Chondrocyte (in vitro differentiated cells): ENCODE measurements at places on chromosomes 2 and 18. TPM values are rescaled to one million over a fixed set of nuclear protein-coding genes. Genes with fewer than 3 reads are reported as not detected.

The PLGLB2 gene
- total RNA-seq, result 3.7 to 6.5 TPM (median 4.8 TPM) in 3 replicates

The AGPS gene
- total RNA-seq, result 40.2 to 49.3 TPM (median 41.5 TPM) in 3 replicates

The PROKR1 gene
- not detected in 3 replicates for total RNA-seq

The MPPE1 gene
- 37.7 to 40.4 TPM (median 38.2 TPM) in 3 replicates for total RNA-seq

The THUMPD2 gene
- 7.7 to 13.1 TPM (median 8.2 TPM) in 3 replicates for total RNA-seq

The TCF7L1 gene
- total RNA-seq, result 18.9 to 35.0 TPM (median 34.1 TPM) in 3 replicates

The KCNG2 gene
- total RNA-seq, result not detected in 3 replicates

The PIEZO2 gene
- total RNA-seq, result 115 to 147 TPM (median 142 TPM) in 3 replicates

The IGFBP5 gene
- total RNA-seq, result 403 to 502 TPM (median 500 TPM) in 3 replicates

The NAT8 gene
- total RNA-seq, result not detected in 3 replicates

The HSBP1L1 gene
- total RNA-seq, result 0.99 to 5.4 TPM (median 5.1 TPM) in 3 replicates
